ENCODE measurements at places on chromosomes 7 and 10.

DNA sequence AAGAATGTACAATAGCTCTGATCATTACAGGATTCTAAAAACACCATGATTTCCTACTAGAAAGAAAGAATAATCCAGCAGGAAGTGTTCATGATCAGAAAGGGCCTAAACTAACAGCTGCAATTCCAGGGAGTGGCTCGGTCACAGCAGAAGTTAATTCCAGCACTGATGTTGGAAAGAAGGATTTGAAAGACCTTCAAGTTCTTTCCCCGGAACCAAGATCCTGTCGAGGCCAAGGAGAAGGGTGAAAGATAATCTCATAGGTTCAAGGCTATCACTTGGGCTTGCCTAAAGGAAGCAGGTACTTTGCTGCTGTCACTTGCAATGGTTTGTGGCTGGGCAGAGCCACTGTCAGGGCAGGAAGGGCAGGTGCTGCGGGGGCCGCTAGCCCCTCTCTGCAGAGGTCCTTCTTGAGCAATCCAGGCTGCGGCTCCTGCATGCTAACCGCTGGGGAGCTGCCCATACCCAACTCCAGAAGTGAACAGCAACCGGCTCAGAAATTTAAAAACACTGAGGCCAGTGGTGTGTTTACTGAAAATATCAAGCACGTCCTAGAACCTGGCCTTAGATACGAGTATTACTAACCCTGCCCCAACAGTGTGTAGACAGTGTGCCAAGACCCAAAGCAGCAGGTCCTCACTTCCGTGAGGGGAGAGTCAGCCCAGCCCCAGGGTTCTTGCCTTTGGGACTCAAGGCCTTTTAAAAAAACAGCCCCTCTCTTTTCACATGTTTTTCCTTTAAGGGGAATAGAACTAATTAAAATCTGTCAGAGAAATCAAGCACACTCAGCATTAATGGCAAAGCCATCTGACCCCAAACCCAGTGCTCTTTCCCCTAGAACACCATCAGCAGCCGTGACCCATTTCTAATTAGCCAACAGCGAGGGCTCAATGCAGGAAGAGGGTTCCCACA lies 76.8 kb downstream of the VIPR2 start:
- no peak for DNase-seq

DNA sequence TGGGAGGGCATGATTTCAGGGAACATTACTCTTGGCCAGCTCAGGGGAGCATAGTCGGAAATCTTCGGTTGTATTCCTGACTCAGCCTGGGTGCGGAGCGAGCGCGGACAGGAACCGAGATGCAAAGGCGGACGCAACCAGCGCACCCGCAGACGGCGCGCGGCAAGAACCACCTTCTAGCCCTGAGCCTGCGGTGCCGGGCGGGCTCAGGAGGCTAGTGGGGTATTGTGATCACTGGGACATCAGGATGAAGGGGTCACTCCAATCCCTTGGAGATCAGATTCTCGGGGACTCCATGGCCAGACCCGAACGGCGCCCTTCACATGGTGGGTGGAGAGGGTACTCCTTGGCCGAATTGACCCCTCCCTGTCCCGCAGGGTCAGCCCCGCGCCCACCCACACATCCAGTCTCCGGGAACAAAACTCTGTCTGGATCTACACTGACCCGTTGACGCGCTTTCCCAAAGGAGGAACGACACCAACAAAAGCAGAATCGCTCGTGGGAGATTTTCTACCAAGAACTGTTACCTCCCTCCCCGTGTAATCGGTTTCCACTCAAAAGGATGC lies 730.5 kb downstream of the ZWINT start:
- DNase-seq = no peak

- no peak for DNase-seq
Observed at GRCh38 chr7:47714669-47715607, 133.0 kb upstream of the TNS3 start.

DNA sequence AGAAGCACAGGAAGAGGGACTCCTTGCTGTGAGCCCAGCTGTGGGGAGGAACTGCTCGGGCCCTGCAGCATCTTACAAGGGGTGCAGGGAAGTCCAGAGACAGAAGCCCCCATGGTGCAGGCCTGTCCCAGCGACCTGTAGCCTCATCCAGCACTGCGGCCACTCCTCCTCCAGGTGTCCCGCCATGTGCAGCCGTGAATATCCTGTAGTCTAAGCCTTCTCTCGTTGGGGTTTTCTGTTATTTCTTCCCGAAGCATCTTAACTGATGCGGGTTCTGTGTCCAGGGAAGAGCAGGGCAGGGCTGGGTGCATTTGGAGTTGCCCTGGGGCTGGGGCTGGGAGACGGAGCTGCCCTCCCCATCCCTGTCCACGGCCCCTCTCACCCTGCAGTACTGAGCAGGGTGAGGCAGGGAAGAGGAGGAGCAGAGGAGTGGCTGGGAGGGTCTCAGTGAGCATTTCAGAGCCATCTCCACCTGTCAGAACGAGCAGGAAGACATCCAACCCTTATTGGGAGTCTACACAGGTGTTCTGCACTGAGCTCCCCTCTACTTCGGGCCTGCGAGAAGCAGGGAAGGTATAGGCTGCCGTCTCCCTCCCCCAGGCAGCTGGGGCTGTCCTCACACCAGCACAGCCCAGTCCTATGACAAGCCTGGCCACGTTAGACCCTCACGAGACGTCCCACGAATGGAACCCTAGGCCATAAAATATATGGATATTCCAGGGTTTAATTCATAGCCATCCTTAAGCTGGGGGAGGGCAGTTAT lies 494.5 kb downstream of the DNAJB6 start:
- no peak for DNase-seq

GRCh38 chr10:35334297-35334696 lies 2.0 kb upstream of the CCNY start:
- no peak for DNase-seq

GRCh38 chr10:96988426-96988825 lies 156.3 kb downstream of the LCOR start:
- DNase-seq = no peak

GRCh38 chr10:73810735-73811465 lies 498 bp downstream of the NDST2 start:
- DNase-seq = no peak
